ENCODE measurements at places on chromosomes 1 and 21.

DNA sequence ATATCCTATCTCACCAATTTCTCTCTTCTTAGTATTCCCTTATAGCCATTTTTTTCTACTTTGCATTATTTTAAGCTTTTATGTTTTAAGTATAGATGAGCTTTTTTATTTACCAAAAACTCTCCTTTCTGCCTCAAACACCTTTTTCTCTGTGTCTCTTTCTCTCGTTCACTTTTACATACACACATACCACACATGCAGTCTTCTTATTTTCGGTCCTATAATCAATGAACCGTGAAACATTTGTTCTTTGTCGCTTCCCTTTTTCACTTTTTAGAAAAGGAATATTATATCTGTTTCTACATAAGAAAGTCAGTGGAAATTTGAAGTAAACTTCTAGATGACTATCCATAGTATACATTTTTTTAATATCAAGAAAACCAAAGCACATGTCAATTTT, 183.2 kb downstream of the MRPL39 start:
- DNase-seq, result no peak

- DNase-seq, result no peak
Measured at GRCh38 chr1:55604179-55604578, 389.0 kb upstream of the USP24 start.

GRCh38 chr1:244162786-244163530, 111.9 kb downstream of the ZBTB18 start:
- no peak for DNase-seq

GRCh38 chr1:113409363-113409762, 19.0 kb downstream of the MAGI3 start:
- no peak for DNase-seq

DNA sequence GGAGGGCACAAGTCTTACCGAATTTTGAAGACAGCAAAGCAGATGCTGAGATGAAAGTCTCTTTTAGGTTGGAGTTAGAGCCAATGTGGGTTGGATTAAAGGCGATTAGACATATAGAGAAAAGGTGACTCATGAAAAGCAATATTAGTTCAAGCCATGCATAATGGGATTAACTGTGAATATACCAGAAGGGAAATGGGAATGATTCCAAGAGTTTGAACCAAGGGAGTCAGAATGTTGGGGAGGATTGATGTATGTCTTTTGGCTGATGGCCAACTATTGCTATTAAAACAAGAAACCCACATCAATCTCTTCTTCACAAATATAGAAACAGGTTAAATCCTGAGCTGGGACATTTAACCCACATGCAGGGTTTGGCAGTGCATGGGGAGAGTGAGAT, 1.2 kb downstream of the HMGCS2 start:
- no peak for DNase-seq

DNA sequence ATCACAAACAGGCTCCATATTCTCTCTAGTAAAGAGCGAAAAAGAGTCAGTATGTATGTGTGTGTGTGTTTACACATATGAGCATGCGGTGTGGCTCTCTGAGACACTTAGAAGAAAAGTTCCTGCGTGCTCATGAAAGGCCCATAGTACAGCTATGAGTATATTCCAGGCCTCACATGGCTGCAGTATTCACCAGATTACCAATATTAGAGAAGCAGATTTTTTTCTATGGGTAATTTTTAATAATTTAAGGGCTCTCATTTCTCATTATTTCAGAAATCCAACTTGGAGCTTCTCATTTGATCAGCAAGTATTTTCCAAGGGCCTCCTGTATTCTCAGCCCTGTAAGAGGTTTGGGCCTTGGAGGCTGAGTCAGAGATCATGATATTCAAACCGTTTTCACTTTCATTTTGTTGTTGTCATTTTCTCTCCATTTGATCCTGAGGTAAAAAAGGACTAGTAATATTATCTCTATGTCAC, 232.9 kb upstream of the SGIP1 start:
- no peak for DNase-seq

DNA sequence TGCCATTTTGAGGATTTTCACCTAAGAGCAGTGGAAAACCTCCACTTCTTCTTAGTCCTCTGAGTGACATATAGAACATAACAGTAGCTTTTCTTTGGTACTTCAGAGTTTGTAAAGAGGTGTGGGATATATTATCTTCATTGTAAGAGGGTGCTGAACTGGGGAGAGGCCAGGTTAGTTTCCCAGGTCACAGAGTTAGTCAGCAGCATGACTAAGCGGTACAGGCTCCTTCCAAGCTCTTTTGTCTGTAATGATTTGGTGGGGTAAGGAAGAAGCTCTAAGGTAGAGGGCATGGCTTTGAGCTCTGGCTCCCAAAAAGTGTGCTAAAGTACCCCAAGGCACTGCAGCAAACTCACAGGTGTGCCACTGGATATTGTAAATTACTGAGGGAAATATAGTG, 325.0 kb upstream of the PLXNA2 start:
- DNase-seq, result no peak

- DNase-seq, result no peak
Measured at GRCh38 chr1:73801912-73802429, 396.0 kb downstream of the LRRIQ3 start.

DNA sequence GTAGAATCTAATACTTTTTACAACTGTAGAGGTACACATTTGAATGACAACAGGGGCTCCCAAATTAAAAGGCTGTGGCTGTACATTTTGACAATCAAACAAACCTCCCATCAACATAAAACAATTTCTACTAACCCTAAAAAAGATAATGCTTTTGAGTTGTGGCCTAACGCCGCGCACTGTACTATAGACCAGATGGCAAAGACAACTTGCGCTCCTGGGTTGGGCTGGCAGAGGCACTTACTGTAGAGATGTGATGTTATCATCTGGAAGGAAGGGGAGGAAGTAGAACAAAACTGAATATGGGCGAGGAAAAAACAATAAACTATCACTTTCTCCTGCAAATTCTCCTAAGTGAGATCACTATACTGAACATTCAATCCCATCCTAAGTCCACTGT, 26.1 kb downstream of the SPRTN start:
- DNase-seq, result no peak

DNA sequence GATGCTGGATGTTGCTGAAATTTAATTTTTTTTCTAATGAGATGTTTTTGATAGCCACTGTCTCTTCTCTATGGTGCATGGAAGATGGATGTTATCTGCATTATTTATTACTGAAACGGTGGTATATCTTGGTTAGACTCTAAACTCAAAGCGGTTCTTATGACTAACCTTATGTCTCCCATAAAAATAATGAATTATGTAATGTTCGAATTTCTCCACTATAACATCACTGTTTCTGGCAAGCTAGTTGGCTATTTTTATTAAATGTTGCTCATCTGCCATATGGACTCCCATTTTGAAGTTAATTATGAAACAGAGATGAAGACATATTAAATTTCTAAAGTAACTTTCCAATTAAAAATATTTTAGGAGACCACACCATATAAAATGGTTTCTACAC, 808.6 kb upstream of the ADGRL4 start:
- no peak for DNase-seq

DNA sequence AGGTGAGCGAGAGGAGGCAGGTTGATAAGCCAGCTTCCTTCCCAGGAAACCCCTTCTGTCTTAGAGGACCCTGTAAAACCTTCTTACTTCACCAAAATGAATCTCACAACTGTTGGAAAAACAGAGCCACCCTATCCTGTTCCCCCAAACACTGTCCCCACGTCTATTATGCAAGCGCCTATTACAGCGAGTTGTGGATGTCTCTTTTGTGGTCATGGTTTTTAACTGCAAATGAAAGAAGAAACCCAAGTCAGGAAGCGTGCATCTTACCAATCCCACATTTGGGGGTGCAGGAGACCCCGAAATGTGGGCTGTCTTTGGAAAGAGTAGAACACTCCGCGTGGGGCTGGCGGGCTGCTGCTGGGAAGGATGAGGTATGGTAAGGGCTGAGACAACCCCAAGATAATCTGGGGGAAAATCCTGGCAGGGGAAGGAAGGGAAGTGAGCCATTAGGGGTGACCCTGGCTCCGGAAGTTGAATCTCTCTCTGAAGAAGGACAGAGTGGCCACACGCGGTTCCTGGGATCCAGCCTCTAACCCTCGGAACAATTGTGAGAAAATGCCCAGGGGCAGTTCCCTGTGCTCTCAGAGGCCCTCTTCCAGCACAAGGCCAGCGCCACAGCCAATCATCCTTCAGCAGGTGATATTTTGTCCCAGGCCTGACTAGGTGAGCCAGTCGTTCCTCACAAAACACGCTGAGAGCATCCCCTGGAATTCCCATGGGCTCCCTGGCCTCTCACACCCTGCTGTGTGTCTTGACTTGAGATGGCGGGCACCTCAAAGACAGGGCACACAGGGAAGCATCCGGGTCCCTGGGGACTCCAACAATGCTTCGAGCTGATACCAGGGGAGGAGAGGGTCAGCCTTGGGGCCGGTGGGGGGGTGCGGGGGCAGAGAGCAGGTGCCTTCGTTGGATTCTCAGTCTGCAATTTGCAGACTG, 168.5 kb upstream of the IRF2BP2 start:
- DNase-seq, result no peak

GRCh38 chr1:151935154-151935553, 25.8 kb upstream of the THEM4 start:
- no peak for DNase-seq

- no peak for DNase-seq
Measured at GRCh38 chr1:160169553-160170399, 18.4 kb downstream of the ATP1A4 start.

DNA sequence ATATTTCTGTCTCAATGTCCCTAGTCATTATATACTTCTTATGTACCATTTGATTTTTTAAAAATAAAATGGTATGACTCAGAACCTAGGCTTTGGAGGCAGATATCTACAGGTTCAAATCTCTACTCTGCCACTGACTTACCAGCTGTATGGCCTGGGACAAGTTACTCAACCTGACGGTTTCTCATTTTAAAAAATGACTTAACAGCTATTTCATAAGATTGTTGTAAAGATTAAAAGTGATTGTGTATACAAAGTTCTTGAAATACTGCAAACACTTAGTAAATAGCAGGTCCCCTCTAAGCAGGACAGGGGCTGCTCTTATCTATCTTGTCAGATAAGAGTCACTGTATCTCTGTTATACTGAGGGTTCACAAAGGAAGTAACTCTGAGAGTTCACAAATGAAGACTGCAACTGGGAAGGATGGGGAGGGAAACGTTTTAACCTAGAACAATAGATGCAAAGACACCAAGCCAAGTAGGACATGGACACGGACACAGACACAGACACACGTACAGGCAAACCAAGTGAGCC, 2.6 kb downstream of the BCAR3 start:
- DNase-seq, result no peak

GRCh38 chr1:67405473-67406245, 24.5 kb downstream of the SERBP1 start:
- DNase-seq, result no peak

DNA sequence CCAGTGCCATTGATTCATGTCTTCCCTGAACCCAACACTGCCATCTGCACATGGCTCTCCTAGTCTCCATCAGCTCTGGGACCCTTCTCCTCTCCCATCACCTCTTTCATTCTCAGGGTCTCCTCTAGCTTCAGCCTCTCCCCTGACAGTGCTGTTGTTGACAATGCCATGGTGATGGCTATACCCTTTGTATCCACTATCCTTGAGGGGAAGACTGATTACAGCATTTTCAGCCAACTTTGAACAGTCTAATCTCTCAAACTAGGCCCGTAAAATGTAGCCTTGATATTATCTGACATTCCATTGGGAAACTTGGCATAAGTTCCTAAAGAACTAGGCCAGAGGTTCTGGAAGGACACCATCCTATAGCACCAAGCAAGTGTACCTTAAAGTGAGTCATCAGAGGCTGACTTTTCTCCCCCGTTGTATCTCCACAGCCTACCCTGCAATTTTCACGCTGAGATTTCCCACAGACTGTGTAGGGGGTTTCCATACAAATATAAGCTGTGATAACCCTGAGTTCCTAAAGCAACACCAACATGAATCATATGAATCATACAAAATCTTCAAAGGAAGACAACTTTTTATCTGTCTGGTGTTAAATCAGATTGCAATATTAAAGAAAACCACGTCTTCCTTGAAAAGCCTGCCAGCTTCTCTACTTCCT, 5.8 kb downstream of the HAO2 start:
- no peak for DNase-seq

DNA sequence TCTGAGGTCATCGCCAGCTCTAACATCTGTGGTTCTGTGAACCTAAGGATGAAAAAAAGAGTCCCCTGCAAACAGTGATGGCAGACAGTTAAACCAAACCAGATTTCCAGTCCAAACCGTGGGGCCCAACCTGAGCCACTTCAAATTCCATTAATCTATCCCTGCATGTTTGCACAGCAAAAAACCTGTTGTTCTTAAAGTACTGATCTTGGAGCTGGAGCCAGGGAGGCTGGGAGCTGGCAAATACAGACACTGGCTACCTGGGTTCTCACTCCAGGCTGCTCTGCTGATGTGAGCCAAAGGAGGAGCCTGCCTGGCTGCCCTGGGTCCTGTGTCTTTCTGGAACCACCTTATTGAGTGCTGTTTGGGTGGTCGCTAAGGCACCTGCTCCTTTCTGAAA, 16.4 kb downstream of the LDLRAD1 start:
- DNase-seq, result no peak

DNA sequence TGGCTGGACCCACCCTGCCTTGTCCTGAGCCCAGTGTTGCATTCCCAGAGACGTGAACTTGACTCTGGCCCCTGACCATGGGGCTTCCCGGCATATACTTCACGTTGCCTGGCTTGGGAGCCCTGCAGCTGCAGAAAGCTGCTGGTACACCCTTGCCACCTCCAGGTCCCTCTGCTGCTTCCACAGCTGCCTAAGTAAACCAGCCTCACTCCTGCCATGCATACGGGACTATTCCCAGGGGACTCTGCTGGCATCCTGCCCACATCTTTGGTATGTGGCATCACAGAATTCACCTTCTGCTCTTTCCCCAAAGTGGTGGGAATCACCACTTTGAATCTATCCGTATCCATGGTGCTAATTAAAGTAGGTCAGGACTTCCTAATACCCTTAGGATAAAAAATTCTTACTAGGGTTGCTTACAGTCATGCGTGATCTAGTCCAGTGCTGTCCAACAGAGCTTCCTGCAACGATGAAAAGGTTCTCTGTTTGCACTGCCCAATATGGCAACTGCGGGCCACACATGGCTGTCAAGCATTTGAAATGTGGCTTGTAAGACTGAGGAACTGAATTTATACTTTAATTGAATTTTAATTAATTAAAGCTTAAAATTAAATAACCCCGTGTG, 203.0 kb downstream of the GRIK3 start:
- no peak for DNase-seq

- DNase-seq, result no peak
Measured at GRCh38 chr1:17196496-17197185, 8.3 kb upstream of the PADI1 start.

DNA sequence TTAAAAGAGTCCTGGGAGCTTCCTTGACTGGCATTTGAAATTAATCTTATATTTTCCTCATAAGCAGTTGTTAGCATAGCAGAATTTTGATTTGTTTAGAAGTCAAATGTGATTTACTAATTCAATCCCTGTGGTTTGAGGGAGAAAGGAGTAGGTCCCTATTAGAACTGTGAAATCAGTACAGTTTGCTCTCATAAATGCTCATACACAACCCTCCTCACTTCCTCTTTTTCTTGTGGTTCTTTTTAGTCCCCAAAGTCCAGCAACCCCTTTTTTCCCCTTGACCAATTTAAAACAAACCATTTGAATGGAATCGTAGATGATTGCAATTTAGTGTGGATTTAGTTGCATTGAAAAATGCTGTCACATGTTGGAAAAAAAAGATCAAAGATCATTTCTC, 9.2 kb upstream of the IFI44 start:
- no peak for DNase-seq
